Activated CD4-positive, alpha-beta T cell treated with anti-CD3 and anti-CD28 coated beads, Interleukin-2, amount 50 U/mL, for 16 hours (primary cell): ENCODE measurements at places on chromosomes 11 and 22.

GRCh38 chr22:19580291-19580890 is 56.2 kb upstream of the CLDN5 start:
- DNase-seq: no peak

GRCh38 chr22:35315855-35316745 is 16.4 kb downstream of the TOM1 start:
- no peak for DNase-seq

GRCh38 chr22:46910624-46911023 is 148.2 kb downstream of the TBC1D22A start:
- DNase-seq: no peak

DNA sequence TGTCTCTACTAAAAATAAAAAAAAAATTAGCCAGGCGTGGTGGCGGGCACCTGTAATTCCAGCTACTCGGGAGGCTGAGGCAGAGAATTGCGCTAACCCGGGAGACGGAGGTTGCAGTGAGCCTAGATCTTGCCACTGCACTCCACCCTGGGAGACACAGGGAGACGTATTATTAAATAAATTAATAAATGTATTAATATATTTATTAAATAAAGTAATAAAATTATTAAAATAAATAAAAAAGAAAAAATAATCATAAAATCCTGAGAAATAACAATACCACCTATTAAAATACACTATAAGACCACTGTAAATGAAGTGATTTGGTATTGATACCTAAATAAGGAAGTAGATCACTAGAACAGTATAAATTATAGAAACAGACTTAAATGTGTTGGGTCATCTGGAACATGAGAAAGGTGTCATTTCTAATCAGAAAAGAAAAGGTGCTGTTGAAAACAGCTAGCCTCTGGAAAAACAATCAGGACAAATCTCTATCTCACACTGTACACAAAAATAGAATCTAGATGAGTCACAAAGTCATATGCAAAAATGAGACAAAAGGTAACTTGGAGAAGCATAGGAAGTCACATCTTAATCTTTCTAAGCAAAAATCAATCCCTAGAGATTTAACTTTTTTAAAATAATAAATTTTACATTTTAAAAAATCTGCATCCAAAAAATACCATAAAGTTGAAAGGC is 43.2 kb upstream of the UBASH3B start:
- DNase-seq: no peak

- no peak for DNase-seq
Measured at GRCh38 chr22:45230026-45230721, 10.5 kb downstream of the KIAA0930 start.

- DNase-seq: no peak
Measured at GRCh38 chr11:47599902-47600301, 5.7 kb upstream of the C1QTNF4 start.

DNA sequence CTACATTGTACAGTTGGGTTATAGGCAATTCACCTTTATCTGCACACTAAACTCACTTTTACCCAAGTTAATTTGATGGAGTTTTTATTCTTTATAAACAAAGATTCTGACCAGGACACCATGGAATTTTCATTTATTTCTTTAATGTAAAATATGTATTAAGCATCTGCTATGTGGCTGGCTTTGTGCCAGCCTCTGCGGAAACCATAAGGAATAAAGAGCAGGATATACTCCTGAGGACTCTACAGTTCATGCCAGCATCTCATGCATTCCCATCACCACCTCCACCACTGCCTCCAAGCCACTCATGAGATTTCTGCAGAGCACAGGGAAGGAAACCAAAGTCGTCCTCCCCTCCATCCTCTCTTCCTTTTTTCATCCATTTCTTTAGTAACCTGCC is 100.0 kb upstream of the DBX1 start:
- DNase-seq: no peak

- no peak for DNase-seq
Measured at GRCh38 chr11:71951741-71952310, 23.0 kb downstream of the RNF121 start.
